Peyer's patch (tissue), 4 donors: ENCODE measurements at places on chromosomes 4 and X. TPM values are rescaled to one million over a fixed set of nuclear protein-coding genes. Genes with fewer than 3 reads are reported as not detected.

The CYTL1 gene
- not detected for total RNA-seq

The RIPPLY1 gene
- not detected for total RNA-seq

The SPANXD gene
- total RNA-seq = not detected

The TRIM2 gene
- total RNA-seq = 135 TPM

The RPS6KA6 gene
- 5.1 TPM for total RNA-seq

The BMP3 gene
- 35.4 TPM for total RNA-seq

The PABPC5 gene
- total RNA-seq = 0.35 TPM

The NAA11 gene
- total RNA-seq = not detected

The NUP62CL gene
- 26.4 TPM for total RNA-seq

The GRIA3 gene
- 0.47 TPM for total RNA-seq

DNA sequence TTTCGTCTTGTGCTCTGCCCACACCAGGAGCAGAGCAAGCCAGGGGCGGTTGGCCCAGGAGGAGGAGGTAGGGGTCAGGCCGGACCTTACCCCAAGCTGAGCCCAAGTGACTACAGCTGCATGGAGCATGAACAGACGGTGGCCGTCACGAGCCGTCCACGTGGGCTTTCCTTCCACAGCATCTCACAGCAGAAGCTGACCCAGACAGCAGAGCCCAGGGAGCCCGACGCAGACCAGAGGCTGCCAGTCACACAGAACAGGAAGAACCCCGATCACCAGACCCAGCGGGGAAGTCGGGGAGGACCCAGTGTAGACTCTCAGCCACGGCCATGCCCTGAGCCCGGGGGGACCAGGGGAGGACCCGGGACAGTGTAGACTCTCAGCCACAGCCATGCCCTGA, 58.0 kb downstream of the FAM53A start:
- H3K4me3 ChIP-seq = no peak overlapping the region
- H3K36me3 ChIP-seq = no peaks in the 10 kb centered on the region
- no peaks in the 10 kb centered on the region for H3K27me3 ChIP-seq
- H3K4me1 ChIP-seq = no peaks in the 10 kb centered on the region
- H3K27ac ChIP-seq = no peak overlapping the region

GRCh38 chr4:40548256-40548655, 81.4 kb downstream of the RBM47 start:
- no peak for DNase-seq
- no peaks in the 10 kb centered on the region for H3K27me3 ChIP-seq
- no peak overlapping the region for H3K4me3 ChIP-seq
- H3K27ac ChIP-seq = peak overlapping the region; percentile 91
- no peaks in the 10 kb centered on the region for H3K4me1 ChIP-seq
- no peaks in the 10 kb centered on the region for H3K36me3 ChIP-seq

- no peaks in the 10 kb centered on the region for H3K36me3 ChIP-seq
- H3K4me3 ChIP-seq = no peak overlapping the region
- no peak for DNase-seq
- peaks cover 22% of the 10 kb centered on the region for H3K4me1 ChIP-seq
Observed at GRCh38 chrX:130083656-130084382, 26.5 kb downstream of the ELF4 start.

DNA sequence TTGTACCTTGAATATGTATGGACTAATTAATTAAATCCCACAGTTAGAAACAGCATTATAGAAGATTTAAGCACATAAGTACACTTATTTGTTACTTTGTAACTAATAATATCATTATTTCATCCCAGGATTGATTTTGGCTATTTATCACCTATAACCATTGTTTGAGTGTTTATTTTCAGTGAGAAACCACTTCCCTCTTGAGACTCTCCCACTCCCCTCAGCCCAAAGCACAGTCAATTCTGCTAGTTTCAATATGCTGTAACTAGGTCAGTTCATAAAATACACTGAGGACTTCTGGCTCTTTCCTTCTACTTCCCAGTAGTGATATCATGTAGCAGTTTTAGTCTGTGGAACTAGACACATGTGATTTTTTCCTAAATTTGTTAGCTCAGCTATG, 16.3 kb downstream of the OFD1 start:
- H3K4me1 ChIP-seq = no peaks in the 10 kb centered on the region
- no peak overlapping the region for H3K27ac ChIP-seq
- DNase-seq = no peak
- no peak overlapping the region for H3K4me3 ChIP-seq
- H3K27me3 ChIP-seq = no peaks in the 10 kb centered on the region
- no peaks in the 10 kb centered on the region for H3K36me3 ChIP-seq

- no peak for DNase-seq
- no peak overlapping the region for H3K27ac ChIP-seq
- H3K4me1 ChIP-seq = no peaks in the 10 kb centered on the region
- H3K36me3 ChIP-seq = no peaks in the 10 kb centered on the region
Observed at GRCh38 chr4:57370691-57371090, 260.5 kb upstream of the IGFBP7 start.

DNA sequence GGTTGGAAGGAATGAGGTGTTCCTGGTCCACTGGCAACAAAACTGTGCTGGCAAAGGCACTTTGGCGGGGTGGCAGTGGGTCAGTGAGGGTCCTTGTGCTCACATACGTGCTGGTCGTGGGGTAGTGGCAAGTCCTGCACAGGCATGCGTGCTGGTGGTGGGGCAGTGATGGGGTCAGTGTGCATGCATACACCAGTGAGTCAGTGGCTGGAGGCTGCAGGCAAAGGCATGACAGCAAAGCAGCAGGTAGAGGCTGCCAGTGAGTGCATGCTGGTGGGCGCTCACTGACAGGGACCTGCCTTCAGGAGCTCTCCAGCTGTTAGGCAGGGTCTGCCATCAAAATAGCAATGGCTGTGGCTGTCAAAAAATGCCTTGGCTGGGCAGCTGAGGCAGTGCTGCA, 42.1 kb downstream of the TMPRSS11E start:
- no peak overlapping the region for H3K4me3 ChIP-seq
- H3K27ac ChIP-seq = no peak overlapping the region
- no peak for DNase-seq
- no peaks in the 10 kb centered on the region for H3K4me1 ChIP-seq

GRCh38 chrX:68717663-68718442, 70.4 kb downstream of the STARD8 start:
- no peaks in the 10 kb centered on the region for H3K36me3 ChIP-seq
- H3K4me1 ChIP-seq = no peaks in the 10 kb centered on the region
- H3K27me3 ChIP-seq = no peaks in the 10 kb centered on the region
- H3K4me3 ChIP-seq = no peak overlapping the region
- H3K27ac ChIP-seq = no peak overlapping the region

DNA sequence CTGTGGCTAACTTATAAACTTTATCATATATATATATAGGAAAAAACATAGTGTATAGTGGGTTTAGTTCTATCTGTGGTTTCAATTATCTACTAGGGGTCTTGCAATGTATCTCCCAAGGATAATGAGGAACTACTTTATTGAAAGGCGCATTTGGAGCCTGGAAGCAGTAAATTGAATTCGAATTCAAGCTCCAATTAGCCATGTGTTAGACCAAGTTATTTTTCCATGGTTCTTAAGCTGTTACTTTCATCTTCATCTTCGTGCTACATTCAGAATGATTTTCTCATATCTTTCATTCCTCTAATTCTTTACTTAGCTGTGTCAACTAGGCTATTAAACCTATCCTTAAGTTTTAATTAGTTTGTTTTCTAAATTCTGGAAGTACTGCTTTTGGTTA, 27.2 kb upstream of the MANBA start:
- no peak overlapping the region for H3K4me3 ChIP-seq
- no peaks in the 10 kb centered on the region for H3K27me3 ChIP-seq
- no peak overlapping the region for H3K27ac ChIP-seq
- H3K4me1 ChIP-seq = no peaks in the 10 kb centered on the region
- no peak for DNase-seq

GRCh38 chr4:111506706-111507105, 638.5 kb upstream of the FAM241A start:
- no peaks in the 10 kb centered on the region for H3K36me3 ChIP-seq
- no peaks in the 10 kb centered on the region for H3K27me3 ChIP-seq
- H3K27ac ChIP-seq = no peak overlapping the region
- no peaks in the 10 kb centered on the region for H3K4me1 ChIP-seq

DNA sequence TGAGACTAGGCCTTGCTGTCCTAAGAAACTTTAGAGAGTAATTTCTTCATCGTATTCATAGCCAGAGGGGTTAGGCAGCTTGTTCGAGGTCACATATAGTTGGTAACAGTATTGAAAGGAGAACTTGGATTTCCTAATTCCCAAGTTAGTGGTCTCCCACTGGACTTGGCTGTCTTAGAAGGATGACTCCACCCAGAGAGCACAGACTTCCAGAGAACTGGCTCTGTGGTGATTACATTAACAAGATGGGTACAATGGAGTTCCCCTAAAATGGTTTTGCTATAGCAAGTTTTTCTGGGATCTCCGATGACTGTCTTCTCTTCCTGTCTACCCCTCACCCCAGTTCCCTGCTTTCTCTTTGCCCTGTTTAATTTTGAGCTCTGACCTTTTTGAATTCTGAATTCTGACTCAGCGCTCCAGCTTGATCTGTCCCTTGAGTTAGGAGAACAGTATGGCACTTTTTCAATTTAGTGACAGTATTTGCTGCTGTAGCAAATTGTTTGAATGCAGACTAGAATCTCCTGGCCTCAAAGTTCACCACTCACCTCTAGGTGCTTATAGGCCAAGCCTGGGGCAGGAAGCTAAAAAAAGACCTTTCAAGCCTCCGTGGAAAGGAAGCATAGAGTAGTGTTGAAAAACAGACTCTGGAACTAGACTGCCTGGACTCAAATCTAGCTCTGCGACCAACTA, 6.9 kb downstream of the MSN start:
- DNase-seq = no peak
- no peak overlapping the region for H3K4me3 ChIP-seq
- peak overlapping the region; percentile 60 for H3K27ac ChIP-seq
- no peaks in the 10 kb centered on the region for H3K36me3 ChIP-seq

DNA sequence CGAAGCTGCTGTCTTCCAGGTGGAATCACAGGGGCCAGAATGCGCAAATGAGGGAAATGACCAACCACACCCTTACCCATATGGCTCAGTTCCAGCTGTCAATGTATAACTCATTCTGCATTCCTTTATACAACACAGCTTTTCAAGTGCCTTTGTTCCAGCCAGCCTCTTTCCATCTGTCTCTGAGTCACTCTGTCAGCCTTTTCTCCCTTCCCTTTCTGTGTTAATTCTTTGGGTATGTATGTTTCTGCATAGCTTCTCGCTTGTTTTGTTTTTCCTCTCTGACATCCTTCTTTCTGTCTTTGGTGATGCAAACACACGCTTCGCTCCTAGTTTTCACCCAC, 54.5 kb downstream of the RS1 start:
- H3K27ac ChIP-seq = no peak overlapping the region
- no peaks in the 10 kb centered on the region for H3K36me3 ChIP-seq
- H3K27me3 ChIP-seq = no peaks in the 10 kb centered on the region
- no peaks in the 10 kb centered on the region for H3K4me1 ChIP-seq
- DNase-seq = no peak

- no peaks in the 10 kb centered on the region for H3K36me3 ChIP-seq
- DNase-seq = no peak
- H3K27me3 ChIP-seq = no peaks in the 10 kb centered on the region
- H3K4me1 ChIP-seq = no peaks in the 10 kb centered on the region
Observed at GRCh38 chr4:7892212-7893019, 47.2 kb downstream of the AFAP1 start.

GRCh38 chr4:159508917-159509500, 406.1 kb downstream of the RAPGEF2 start:
- DNase-seq = no peak
- H3K36me3 ChIP-seq = no peaks in the 10 kb centered on the region
- H3K27ac ChIP-seq = no peak overlapping the region
- no peak overlapping the region for H3K4me3 ChIP-seq
- H3K4me1 ChIP-seq = no peaks in the 10 kb centered on the region

DNA sequence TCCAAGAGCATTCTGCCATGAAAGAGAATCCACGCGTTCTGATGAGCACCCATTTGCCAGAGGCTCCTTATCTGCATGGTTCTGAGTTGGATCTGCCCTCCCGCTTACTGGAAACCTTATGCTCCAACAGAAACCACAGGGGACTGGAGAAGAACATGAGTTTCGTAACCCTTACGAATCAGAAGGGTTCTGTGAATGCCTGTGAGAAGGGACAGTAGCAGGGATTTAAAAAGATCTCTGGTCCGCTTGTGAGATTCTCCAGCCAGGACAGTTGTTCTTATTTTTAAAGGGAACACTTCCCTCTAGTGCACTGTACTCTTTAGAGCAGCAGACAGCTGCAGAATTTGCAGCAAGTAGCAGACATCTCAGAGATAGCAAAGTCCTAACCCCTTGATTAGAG, 22.5 kb upstream of the CENPU start:
- no peaks in the 10 kb centered on the region for H3K27me3 ChIP-seq
- H3K4me3 ChIP-seq = no peak overlapping the region
- no peak for DNase-seq
- no peak overlapping the region for H3K27ac ChIP-seq
- peaks cover 31% of the 10 kb centered on the region for H3K36me3 ChIP-seq

- no peaks in the 10 kb centered on the region for H3K36me3 ChIP-seq
- no peak for DNase-seq
- no peaks in the 10 kb centered on the region for H3K4me1 ChIP-seq
- no peaks in the 10 kb centered on the region for H3K27me3 ChIP-seq
- no peak overlapping the region for H3K4me3 ChIP-seq
Observed at GRCh38 chr4:53121264-53121865, 244.5 kb downstream of the SCFD2 start.

- no peak for DNase-seq
- H3K4me3 ChIP-seq = no peak overlapping the region
- H3K36me3 ChIP-seq = no peaks in the 10 kb centered on the region
- no peak overlapping the region for H3K27ac ChIP-seq
Observed at GRCh38 chr4:8332038-8332857, 62.7 kb downstream of the HTRA3 start.

DNA sequence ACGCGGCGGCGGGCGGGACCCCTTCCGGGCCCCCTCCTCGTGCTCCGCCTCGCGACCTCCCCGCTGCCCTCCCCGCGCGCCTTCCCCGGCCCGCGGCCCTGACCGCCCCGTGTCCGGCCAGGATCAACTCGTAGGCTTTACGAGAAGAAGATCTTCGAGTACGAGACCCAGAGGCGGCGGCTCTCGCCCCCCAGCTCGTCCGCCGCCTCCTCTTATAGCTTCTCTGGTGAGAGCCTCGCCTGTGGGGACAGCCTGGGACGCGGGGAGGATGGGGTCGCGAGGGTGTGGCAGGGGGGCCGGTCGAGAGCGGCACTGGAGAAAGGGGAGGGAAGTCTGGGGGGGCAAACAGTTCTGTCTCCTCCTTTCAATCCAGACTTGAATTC, 465 bp downstream of the EMD start:
- H3K4me1 ChIP-seq = peaks cover 10% of the 10 kb centered on the region
- peaks cover 4% of the 10 kb centered on the region for H3K36me3 ChIP-seq
- H3K27ac ChIP-seq = peak overlapping the region; percentile 92
- H3K27me3 ChIP-seq = no peaks in the 10 kb centered on the region
- DNase-seq = no peak
- peak overlapping the region; percentile 75 for H3K4me3 ChIP-seq

- H3K36me3 ChIP-seq = no peaks in the 10 kb centered on the region
- H3K4me3 ChIP-seq = no peak overlapping the region
- H3K27ac ChIP-seq = no peak overlapping the region
- no peaks in the 10 kb centered on the region for H3K4me1 ChIP-seq
- peak; percentile 57 for DNase-seq
- no peaks in the 10 kb centered on the region for H3K27me3 ChIP-seq
Observed at GRCh38 chrX:3743801-3744439, 30.5 kb upstream of the PRKX start.
